ENCODE measurements at places on chromosomes 7 and 10.

DNA sequence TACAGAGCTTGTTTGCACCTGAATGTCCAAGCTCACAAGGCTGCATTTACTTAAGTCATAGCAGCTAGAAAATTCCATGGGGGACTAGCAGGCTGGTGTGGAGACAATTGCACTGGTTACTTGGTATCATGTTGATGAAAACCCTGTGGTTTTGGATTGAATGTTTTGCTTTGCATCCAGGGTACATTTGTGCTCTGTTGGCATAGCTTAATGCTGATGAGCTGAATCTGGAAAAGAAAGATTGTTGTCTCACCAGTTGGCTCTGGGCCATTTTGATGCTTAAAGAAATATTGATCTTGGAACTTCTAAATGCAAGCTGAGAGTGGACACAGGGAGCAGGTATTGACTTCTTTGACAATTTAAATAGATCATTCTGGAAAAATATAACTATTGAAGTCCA lies 122.5 kb upstream of the MBL2 start:
- DNase-seq: no peak

DNA sequence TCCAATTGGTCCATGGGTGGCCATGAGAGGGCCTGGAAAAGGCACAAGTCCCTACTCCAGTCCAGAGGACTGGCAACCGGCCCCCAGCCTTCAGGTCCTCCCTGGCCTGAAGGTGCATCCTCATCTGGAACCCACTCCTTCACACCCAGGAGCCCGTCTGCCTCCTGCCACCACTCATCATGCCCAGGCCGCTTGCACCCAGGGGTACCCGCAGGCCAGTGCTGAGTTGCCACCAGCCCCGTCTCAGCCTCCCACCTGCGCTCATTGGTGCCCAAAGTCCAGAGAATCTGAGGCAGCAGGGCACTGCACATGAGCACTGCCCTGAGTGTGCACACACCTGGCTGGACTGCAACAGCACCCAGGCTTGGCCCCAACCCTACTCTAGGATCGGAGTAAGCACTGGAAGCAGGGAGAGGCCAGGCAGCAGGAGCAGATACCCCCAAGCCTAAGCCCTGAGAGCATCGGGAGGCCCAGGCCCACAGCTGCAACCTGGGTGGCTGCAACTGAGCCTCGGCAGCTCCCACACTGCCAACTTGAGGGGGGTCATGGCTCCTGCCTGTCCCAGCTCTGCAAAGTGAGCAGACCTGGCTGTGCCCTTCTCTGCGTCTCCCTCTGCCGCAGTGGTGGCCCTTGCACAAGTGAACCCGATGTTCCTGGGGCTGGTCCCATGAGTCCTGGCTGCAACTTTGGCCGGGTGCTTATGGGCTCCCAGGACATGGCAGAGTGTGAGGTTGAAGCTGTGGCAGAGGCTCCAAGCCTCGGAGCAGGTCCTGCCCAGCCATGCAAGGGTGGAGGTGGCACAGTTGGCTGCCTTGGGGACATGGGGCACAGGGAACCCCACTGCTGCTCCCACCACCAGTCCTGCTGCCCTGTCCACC lies 44.3 kb downstream of the TCERG1L start:
- DNase-seq: no peak

DNA sequence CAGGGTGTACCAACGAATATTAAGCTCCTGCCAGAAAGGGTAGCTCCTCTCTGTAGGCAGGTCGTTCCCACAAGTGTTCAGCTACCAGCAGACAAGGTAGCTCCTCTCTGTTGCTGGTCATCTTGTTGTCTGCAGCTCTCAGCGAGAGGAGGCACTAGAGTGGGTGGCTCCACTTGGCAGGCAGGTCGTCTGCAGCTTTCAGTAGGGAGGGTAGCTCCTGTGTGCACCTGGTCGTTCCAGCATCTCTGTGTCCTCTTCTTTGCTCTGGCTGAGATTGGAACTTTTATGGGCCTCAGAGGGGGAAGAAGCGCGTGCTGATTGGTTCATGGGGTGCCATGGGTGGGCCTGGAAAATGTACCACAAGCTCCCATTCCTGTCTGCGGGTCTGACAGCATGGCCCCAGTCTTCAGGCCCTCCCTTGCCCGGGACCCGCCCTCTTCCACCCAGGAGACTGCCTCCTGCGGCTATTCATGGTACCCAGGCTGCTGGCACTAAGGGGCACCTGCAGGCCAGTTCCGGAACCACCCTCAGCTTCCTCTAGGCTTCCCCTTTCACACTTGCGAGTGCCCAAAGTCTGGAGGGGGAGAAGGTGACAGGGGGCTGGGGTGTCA lies 63.9 kb upstream of the CACNA2D1 start:
- DNase-seq: no peak

- no peak for DNase-seq
Measured at GRCh38 chr7:101200504-101200861, 353 bp downstream of the MOGAT3 start.

DNA sequence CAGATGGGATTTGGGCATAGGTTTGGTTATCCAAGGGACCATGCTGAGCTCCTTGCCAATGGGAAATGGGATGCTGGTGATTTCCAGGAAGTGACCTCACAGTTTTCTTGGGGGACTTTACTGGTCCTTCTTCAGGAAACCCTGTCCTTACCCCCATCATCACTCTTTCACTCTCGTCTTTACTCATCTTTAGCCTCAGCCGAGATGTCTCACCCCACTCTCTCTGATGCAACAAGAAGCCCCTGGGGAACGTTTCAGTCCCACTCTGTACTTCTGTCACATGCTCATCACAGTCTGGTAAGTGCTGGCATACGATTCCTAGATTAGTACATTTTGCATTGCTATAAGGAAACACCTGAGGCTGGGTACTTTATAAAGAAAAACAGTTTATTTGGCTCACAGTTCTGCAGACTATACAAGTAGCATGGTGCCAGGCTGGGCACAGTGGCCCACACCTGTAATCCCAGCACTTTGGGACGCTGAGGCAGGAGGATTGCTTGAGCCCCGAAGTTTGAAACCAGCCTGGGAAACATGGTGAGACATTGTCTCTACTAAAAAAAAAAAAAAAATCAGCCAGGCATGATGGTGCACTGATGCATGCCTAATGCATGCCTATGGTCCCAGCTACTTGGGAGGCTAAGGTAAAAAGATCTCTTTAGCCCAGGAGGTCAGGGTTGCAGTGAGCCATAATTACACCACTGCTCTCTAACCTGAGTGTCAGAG lies 63.5 kb upstream of the VKORC1L1 start:
- no peak for DNase-seq

- DNase-seq: no peak
Measured at GRCh38 chr7:1254281-1255079, 21.8 kb downstream of the UNCX start.

DNA sequence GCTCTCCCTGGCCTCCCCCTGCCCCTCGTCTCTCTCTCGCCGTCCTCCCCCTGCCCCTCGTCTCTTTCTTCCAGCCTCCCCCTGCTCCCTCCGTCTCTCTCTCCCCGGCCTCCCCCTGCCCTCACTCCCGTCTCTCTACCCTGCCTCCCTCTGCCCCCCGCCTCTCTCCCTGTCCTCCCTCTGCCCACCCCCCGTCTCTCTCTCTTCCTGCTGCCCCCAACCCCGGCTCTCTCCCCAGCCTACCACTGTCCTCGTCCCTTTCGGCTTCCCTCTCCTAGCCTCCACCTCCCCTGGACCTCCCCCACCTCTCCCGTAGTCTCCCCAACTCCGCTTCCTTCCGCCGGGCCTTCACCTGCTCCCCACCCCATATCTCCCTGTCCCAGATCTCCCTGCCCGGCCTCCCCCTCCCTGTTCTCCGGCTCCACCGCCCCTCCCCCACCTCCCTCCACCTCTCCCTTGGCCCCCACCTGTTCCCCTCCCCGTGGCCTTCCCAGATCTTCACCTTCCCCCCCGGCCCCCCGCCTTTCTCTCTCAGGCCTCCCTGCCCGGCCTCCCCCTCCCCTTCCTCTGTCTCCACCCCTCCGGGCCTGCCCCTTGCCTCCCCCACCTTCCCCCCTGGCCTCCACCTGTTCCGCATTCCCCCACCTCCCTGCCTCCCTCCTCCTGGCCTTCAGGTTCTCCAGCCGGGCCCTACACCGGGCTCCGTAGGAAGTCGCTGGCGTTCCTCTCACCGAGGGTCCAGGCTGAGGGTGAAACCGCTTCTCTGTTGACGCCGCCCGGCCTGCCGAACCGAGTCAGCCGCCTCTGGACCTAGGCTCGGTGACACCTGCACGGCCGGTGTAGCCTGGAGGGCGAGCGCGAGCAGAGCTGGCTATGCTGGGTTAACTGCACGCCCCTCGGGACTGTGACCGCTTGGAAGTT lies 1.2 kb downstream of the GET4 start:
- DNase-seq: no peak

DNA sequence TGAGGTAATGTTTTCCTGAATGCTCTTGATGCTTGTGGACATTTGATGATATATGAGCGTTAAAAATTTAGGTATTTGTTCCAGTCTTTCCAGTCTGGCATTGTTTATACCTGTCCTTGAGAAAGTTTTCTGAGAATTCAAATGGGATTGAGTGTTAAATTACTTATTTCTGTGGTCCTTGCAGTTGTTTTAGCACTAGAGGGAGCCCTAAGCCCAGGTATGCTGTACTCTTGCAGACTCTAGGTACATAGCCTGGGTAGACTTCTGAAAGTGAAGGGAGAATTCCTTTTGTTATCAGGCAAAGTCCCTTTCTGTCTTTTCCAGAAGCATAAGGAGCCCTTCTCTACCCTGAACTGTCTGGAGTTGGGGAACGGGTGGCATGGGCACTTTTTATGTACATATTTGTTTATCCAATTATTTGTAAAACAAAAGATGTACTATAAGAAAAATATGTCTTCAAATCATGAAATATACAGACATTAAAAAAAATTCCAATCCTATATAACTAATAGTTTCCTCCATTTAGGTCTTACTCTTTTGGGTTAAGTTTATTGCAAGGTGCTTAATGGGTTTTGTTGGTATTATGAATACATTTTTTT lies 262.1 kb downstream of the ATRNL1 start:
- DNase-seq: no peak

GRCh38 chr7:39735903-39736302 lies 112.5 kb downstream of the RALA start:
- no peak for DNase-seq

DNA sequence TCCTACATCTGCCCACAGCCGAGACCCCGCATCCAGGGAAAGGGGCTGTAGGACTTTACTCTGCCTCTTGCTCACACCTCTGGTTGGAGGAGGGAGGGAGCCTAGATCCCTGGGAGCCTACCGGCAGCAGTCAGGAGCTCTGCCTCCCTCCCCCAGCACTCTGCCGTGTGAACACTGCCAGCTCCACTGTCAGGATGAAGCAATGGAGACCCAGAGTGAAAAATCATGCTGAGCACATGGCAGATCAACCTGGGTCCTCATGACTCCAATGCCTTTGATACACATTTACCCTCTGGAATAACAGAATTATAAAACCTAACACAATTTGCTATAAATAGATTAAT lies 477.7 kb downstream of the TNS3 start:
- DNase-seq: no peak

GRCh38 chr10:126617208-126617607 lies 53.3 kb downstream of the C10orf90 start:
- DNase-seq: no peak

- DNase-seq: peak; percentile 57
Measured at GRCh38 chr7:43669286-43670081, 59.8 kb downstream of the COA1 start.

DNA sequence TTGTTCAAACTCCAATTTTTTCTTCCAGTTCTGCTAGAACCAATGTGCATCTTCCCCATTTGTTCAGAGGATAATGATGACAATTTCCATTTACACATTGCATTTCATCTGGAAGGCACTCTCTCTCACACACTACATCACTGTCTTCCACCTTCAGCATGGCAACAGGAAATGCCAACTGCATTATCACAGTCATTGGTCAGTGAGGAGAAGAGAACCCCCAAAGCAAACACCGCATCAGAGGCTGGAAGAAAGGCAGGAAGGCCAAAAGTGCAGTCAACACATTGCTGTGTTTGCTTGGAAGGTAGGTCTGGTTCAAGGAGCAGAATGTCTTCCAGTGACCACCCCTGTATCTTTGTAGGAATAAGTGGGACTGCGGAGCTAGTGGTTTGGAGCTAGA lies 192.2 kb upstream of the RHOBTB1 start:
- DNase-seq: no peak

GRCh38 chr7:107262857-107263256 lies 94.1 kb downstream of the HBP1 start:
- DNase-seq: no peak

GRCh38 chr7:155533827-155534690 lies 12.3 kb downstream of the CNPY1 start:
- DNase-seq: no peak

DNA sequence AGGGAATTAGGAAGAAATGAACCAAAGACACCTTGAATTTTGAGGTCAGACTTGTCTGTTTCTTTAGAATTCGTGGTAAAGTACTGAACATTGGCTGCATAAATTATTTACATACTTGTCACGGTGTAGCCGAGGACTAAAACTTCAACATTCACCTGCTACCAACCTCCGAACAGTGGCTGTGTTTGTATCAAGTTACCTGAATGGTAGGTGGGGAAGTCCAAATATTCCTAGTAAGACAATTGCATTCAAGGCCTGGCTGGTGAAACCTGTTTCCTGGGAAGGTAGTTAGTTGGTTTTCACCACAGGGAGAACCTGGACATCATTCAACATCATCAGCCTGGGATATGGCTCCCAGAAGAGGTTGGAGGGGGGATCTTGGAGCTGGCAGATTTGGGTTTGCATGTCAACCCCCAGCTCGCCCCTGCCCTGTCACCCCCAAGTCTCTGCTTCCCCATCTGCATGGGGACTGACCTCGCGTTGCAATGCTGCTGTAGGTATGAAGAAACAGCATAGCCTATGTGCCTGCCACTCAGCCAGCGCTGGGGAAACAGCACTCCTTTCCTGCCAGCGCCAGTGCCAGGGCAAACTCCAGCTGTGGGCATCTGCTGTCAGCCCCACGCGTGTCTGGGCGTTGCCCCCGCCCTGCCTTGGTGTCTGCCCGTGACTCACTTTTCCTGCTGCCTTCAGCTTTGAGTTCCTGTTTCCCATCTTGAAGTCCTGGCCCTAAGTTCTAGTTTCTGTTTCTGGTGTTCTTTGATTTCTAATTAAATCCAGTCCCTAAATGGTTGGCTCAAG lies 12.7 kb upstream of the LARP4B start:
- DNase-seq: no peak

GRCh38 chr7:158362001-158362400 lies 225.6 kb downstream of the PTPRN2 start:
- no peak for DNase-seq
